ENCODE measurements at places on chromosomes 12 and 14. TPM values are rescaled to one million over a fixed set of nuclear protein-coding genes. Genes with fewer than 3 reads are reported as not detected.

DNA sequence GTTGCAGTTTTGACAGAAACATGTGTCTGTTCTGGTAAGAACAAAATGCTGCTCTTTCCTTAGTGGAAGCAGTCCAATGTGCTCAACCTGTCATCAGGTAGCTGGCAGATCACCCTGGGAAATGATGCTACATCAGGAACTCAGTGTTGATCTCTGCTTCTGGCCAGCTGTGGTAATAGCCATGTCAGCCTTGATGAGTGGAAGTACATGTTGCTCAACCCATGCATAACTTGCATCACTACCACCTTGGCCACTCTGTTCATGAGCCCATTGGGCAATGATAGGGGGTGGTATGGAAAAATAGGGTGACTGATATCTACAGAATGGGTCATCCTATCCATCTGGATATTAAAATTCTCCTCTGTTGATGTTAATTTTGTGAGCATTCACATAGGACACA lies 411.0 kb downstream of the C12orf50 start:
- no peak for DNase-seq

DNA sequence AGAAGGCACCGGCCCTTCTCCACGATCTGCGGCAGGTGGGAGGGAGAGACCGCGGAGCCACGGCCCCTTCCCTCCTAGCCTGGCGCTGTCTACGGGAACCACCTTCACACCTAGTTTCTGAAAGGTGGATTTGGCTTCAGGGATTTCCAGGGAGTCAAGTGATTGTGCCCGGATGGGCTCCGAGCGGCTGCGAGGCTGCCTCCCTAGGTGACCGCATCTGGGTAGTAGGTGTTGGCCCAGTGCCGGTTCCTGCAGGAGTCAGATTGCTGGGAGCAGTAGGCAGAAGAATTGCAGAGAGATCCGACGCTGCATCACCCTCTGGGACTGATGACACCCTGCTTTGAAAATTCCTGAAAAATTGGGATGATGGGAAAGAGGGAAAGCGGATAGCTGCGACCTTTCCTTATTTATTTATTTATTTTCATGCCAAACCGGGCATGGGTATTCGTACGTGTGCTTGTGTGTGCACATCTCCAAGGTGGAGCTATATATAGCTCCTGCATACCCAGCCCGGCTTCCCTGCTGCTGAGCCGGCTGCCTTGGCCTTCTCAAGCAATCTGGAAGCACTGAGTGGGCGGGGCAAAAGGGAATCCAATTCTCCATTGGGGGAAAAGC lies 1.1 kb downstream of the CNTN1 start:
- DNase-seq, result no peak

Gene RNU4-1
- under 0.01 TPM for total RNA-seq

DNA sequence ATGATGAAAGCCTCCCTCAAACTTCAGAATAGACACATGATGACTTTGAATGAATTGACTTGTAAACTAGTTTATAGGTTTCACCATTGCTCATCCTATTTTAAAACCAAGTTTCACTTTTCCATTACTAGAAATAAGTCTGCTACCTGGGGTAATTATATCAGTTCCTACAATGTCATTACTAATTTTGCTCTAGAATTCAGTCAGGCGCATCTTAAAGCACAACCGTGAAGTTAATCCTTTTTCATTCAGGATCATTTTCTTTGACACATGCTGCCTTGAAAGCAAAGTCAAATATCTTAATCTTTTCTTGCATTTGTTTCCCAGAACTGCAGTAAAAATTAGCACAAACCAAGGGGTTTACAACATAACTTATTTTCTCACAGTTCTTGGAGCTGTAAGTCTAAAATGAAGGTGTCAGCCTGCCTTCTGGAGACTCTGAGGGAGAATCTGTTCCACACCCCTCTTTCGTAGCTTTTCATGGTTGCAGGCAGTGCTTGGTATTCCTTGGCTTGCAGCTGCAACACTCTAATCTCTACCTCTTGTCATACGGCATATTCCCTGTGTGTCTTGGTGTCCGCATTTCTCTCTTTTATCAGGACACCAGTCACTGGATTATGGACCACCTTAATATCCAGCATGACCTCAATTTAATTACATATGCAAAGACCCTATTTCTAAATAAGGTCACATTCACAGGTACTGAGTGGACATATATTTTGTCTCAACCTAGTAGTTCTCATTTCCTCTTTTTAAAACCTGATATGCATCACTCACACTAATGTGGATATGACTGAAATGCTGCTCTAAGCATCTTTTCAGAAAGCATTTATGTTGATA lies 114.3 kb upstream of the PDZRN4 start:
- DNase-seq, result no peak

DNA sequence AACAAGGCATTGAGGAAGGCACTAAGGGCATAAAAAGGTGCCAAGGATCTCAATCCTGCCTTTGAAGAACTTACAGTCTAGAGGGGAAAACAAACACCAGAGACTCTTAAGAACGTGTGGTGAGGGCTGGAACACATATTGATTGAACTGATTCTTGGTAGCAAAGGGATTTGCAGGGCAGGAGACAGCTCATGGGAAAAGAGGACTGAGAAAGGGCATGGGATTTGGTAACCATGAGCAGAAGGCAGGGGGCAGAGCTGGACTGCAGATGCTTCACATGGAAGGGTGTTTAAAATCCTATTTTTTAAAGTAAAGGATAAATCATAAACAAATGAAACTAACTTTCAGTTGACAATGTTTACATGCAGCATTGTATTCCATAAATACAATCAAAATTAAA lies 203.1 kb downstream of the ITPR2 start:
- DNase-seq, result peak; percentile 31

Gene TM9SF1
- 52.5 TPM for total RNA-seq

- DNase-seq, result no peak
Measured at GRCh38 chr12:82609234-82609914, 77.3 kb upstream of the TMTC2 start.

Gene P2RX7
- 5.0 TPM for total RNA-seq

DNA sequence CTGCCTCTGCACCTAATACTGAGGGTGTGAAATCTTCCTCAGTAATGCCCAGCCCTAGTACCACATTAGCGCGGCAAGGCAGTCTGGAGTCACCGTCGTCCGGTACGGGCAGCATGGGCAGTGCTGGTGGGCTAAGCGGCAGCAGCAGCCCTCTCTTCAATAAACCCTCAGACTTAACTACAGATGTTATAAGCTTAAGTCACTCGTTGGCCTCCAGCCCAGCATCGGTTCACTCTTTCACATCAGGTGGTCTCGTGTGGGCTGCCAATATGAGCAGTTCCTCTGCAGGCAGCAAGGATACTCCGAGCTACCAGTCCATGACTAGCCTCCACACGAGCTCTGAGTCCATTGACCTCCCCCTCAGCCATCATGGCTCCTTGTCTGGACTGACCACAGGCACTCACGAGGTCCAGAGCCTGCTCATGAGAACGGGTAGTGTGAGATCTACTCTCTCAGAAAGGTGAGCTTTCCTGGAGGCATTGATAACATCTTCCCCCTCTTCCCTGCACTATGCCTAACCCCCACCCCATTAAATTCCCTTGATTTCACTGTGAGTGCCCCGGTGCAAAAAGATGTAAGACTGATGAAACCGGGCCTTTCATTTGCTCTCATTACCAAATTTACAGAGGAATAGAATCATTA lies 291.4 kb downstream of the NAV3 start:
- DNase-seq, result peak; percentile 18

DNA sequence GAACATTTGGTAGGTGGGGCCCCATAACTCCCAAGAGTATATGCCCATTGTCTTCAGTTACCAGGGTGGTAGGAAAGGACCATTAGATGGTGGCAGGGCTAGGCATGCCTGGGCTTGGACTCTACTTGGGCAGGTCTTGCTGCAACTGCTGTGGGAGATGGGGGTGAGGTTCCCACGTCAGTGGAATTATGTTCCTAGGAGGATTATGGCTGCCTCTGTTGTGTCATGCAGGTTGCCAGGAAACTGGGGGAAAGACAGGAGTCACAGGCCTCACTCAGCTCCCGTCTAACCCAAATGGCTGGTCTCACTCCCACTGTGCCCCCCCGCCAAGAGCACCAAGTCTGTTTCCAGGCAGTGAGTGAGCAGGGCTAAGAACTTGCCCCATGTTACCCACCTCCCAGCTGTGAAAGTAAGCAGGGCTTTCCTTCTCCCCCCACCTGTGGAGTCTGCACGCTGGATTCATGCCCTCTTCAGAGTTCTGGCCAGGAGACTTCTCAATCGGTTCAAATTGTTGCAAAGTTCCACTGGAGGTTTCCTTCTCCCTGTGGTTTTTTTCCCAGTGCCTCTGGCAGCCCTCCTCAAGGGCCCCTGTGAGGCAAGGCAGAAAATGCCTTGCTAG lies 337.5 kb downstream of the CCDC91 start:
- no peak for DNase-seq

GRCh38 chr12:94309373-94309772 lies 150.3 kb downstream of the CEP83 start:
- DNase-seq, result no peak

Gene CATSPERB
- not detected for total RNA-seq

- DNase-seq, result no peak
Measured at GRCh38 chr14:31926652-31927347, 150.3 kb upstream of the ARHGAP5 start.

Gene TGFB3
- total RNA-seq, result 1.8 TPM

DNA sequence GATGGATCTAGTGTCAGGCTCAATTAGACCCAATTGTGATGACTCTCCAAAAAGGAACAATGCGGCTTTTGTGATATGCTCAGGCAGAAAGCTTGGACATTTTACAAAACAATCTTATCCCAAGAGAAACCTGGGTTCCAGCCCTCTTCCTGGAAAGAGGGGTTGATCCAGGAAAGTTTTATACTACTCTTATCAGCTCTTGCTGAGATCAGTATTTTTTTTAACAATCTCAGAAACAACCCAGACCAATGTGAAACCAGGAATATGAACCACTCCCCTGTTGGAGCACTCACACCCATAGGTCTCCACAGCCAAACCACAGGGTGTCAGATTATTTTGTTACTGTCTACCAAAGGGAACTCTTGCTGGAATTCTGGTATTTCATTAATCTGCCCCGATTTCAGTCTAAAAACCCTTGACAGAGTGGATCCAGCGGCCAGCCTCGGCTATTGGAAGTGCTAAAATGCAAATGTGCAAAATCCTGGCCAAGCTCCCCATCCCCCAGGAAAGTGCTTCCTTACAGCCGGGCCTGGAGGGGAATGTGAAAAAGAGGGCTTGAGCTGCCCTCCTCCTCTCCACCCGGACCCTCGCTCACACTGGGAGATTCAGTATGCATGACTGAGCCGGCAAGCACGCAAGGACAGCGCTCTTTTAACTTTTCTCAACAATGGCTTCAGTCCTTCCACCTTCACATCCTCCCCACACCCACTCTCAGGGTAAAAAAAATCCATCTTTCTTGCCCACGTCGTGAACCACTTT lies 4.0 kb downstream of the FBXL14 start:
- DNase-seq, result peak; percentile 62

Gene DIP2B
- 10.8 TPM for total RNA-seq

- no peak for DNase-seq
Measured at GRCh38 chr14:31408421-31408820, 11.9 kb downstream of the HEATR5A start.

DNA sequence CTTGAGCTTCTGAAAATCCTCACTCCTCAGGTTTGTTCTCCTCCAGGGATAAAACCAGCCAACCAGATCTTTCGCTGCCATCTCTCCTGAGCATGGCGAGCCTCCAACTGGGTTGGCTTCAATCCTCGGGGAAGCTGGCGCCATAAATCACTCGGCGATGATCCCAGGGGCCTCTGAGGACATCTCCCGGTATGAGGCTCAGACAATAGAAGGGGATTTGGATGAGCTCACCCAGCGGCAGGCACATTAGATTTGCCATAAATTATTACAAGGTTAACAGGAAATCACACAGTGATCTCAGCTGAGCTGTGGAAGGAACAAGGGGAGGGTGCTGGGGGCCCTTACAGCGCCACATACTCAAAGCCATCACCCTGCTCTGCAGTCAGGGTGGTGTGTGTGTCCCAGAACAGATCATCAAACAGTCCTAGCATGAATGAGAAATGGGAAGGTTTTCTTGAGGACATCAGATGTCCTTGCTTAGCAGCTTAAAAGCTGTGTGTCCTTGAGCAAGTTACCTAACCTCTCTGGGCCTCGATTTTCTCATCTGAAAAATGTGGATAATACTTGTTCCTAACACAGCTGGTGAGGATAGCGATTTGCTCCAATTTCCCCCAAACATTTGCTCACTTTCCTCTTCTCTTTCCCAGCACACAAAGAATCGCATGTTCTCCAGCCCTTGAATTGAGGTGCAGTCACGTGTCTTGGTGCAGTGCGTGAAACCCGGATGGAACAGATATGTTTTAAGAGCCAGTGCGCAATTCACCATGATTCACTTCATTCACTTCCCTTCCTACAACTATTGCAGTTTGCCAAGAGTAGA lies 142.8 kb downstream of the SCARB1 start:
- DNase-seq, result peak; percentile 81

DNA sequence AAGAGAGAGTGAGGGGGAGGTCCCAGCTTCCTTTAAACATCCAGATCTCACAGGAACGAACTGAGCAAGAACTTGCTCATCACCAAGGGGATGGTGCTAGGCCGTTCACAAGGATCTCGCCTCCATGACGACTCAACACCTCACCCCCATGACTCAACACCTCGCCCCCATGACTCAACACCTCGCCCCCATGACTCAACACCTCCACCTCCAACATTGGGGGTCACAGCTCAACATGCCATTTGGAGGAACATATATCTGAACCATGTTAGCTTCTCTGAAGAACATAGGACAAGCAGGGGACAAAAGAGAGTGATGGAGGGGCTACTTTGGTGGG lies 66.0 kb upstream of the LHX5 start:
- peak; percentile 24 for DNase-seq

DNA sequence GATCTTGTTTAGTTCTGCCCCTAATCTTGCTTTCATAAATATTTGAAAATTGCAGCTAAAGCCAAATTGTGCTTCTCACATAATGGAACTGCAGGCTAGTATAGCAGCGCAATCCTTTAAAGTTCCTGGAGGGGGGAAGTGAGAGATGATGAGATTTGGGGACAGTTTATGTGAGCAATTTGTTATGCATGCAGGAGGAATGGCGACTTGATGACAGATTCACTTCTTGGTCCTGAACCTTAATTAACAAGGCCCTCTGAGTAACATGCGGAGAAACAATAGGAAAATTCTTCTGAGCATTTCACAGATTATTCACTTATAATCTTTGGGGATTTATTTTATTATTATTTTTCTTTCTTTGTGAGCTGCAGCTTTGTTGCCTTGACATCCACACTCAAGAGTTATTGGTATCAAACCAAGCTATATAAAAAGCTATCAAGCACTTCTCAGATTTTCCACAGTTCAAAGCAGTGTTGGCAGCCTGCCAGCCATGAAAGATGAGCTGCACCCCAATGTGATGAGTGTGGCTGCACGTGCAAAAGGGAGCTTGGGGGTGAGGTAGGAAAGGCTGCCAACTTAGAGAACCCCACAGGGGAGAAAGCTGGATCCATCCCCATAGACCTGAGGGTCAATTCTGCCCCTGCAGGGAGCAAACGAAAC lies 1662.2 kb upstream of the FLRT2 start:
- DNase-seq, result no peak

Gene COCH
- total RNA-seq, result 0.12 TPM

Gene CCND2
- not detected for total RNA-seq

GRCh38 chr12:103769240-103769945 lies 71.6 kb downstream of the NT5DC3 start:
- no peak for DNase-seq

GRCh38 chr12:19855851-19856250 lies 416.6 kb downstream of the AEBP2 start:
- DNase-seq, result no peak

- peak; percentile 60 for DNase-seq
Measured at GRCh38 chr14:65170318-65170717, 68.0 kb upstream of the MAX start.

Gene CIDEB
- total RNA-seq, result not detected

GRCh38 chr14:52258783-52259182 lies 8.7 kb upstream of the PTGDR start:
- no peak for DNase-seq

Gene TBC1D30
- 0.20 TPM for total RNA-seq

Data from RPMI7951 (cell line).